ENCODE measurements at places on chromosomes 12 and 14. TPM values are rescaled to one million over a fixed set of nuclear protein-coding genes. Genes with fewer than 3 reads are reported as not detected.
A peak's percentile ranks its signal among the peaks of the same experiment; 100 is the strongest.

DNA sequence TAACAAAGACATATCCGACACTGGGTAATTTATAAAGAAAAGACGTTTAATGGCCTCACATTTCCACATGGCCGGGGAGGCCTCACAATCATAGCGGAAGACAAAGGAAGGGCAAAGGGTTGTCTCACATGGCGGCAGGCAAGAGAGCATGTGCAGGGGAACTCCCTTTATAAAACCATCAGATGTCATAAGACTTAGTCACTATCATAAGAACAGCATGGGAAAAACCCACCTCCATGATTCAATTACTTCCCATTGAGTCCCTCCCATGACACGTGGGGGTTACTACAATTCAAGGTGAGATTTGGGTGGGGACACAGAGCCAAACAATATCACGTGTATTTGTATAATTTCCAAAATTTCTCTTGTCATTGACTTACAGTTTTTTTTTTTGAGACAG, 5.5 kb upstream of the LMNTD1 start:
- DNase-seq = no peak

- no peak for DNase-seq
Measured at GRCh38 chr14:74574090-74574433, 38.0 kb downstream of the LTBP2 start.

- no peak for DNase-seq
Measured at GRCh38 chr12:109716092-109716479, 2.5 kb downstream of the FAM222A start.

GRCh38 chr14:50744231-50744630, 76.1 kb upstream of the SAV1 start:
- no peak for DNase-seq

DNA sequence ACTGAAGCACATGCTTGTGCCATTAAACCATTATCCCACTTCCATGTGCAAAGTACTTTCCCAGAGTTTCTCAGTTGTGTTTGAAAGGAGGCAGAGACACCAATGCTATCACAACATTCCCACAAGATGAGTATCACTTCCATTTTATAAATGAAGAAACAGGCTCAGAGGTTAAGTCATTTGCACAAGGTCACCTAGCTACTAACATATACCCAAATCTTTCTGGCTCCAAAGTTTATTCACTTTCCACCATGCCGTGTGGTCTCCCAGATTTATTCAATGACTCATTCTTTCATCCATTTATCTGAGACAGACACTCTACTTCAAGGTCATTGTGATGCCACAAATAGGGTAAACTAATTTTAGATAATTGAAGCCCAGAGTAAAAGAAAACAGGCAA, 9.4 kb downstream of the ART4 start:
- DNase-seq = no peak

DNA sequence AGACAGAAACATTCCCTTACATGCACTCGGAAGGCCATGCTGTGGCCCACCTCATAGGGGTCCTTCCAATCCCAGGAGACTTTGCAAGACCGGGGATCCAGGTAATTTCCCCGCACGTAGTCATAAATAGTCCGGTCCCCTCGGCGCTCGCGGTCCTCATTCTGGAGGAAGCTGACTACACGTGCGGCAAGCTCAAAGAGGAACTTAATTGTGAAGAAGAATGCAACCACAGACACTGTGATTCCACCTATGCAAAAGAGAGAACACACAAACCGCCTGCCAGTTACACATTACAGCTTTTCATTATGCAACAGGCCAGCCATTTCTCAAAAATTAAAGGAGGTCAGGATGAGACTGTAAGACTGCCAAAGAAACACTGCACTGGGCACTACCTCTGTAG, 28.4 kb downstream of the AREL1 start:
- peak; percentile 84 for DNase-seq

GRCh38 chr14:60634153-60634552, 15.1 kb downstream of the SIX1 start:
- DNase-seq = no peak

GRCh38 chr14:74835645-74836250, 40.2 kb downstream of the PROX2 start:
- no peak for DNase-seq

DNA sequence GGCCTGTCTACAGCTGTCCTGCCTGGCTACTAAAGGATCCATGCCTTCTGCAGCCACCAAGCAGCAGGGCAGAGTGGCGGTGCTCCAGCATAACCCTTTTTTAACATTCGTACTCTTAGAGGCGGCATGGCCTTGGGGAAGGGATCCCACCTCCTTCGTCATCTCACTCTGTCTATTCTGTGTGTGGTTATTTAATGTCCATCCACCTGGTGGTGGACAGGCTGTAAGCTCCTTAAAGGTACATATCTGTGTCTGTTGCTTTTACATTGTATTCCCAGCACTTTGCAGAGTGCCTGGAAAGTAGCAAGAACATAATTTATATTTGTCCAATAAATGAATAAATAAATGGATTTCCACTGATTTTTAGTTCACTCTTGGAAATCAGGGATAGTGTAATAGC, 15.7 kb upstream of the ACOT1 start:
- DNase-seq = no peak

GRCh38 chr14:42407153-42407552, 800.5 kb downstream of the LRFN5 start:
- DNase-seq = no peak

GRCh38 chr12:129877411-129877810, 26.4 kb downstream of the TMEM132D start:
- DNase-seq = no peak

GRCh38 chr14:88551094-88551870, 3.5 kb downstream of the PTPN21 start:
- DNase-seq = peak; percentile 88

GRCh38 chr12:116474331-116474730, 84.8 kb upstream of the MAP1LC3B2 start:
- DNase-seq = no peak

ADGRD1 gene
- total RNA-seq = 89.1 TPM

MGP gene
- 369 TPM for total RNA-seq

MFAP5 gene
- 56.0 TPM for total RNA-seq

NXPH4 gene
- 0.60 TPM for total RNA-seq

SIX4 gene
- total RNA-seq = 1.4 TPM

PLEKHG7 gene
- not detected for total RNA-seq

RPL10L gene
- not detected for total RNA-seq

TMEM132C gene
- 2.6 TPM for total RNA-seq

FAR2 gene
- 4.1 TPM for total RNA-seq

HVCN1 gene
- total RNA-seq = 11.8 TPM

SCNN1A gene
- 0.46 TPM for total RNA-seq

SH2B3 gene
- 43.7 TPM for total RNA-seq
